ENCODE measurements at places on chromosomes 7 and 10.

DNA sequence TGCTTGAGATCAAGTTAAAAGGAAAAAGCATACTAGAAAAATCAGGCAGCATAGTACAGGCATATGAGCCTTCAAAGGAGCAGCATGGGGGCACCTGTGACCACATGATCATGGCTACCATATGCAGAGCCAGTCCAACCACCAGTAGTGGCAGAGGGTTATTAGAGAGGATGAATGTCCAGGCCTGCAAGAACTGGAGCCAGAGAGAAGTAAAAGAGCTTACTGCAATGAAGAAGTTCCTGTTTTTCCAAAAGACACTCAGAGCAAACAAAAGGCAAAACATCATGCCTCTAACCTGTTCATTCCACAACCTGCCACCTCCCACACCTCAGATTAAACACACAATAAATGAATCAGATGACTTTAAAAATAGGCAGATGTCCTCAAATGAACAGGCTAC lies 99.6 kb upstream of the NAMPT start:
- DNase-seq, result no peak

DNA sequence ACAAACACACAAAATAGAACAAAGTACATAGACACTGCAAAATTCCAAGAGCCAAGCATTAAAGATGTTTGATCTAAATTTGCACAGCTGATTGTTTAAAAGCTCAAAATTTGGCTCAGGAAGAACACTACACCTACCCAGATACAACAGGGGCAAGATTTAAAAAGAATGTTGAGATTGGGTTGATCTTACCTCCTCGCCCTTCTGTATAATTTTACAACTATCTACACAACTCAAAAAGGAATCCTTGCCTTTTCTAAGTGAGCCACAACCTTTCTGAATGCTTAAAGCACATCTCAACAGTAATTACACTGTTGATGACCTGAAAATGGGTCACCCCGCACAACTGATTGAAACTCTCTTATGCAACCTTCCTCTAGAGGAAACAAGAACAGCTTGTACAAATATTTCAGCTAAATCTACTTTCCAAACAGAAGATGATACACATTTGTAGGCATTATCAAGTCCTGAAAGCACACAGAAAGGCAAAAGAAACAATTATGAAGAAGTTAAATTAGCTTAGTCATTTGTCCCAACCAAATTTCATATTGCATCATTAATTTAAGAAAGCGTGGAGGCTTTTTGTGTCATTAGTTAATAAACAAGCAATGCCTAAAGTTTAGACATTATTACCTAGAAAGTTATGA lies 75.5 kb downstream of the UBE2H start:
- no peak for DNase-seq

DNA sequence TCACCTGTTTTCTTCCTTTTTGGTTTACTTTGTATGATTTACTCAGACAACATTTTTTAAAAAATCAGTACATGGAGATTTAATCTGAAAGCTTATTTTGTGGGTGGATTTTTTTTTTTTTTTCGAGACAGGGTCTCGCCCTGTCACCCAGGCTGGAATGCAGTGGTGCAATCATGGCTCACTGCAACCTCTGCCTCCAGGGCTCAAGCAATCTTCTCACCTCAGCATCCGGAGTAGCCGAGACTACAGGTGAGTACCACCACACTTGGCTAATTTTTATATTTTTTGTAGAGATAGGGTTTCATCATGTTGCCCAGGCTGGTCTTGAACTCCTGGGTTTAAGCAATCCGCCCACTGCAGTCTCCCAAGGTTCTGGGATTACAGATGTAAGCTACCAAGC lies 2.5 kb downstream of the GSTO1 start:
- no peak for DNase-seq

DNA sequence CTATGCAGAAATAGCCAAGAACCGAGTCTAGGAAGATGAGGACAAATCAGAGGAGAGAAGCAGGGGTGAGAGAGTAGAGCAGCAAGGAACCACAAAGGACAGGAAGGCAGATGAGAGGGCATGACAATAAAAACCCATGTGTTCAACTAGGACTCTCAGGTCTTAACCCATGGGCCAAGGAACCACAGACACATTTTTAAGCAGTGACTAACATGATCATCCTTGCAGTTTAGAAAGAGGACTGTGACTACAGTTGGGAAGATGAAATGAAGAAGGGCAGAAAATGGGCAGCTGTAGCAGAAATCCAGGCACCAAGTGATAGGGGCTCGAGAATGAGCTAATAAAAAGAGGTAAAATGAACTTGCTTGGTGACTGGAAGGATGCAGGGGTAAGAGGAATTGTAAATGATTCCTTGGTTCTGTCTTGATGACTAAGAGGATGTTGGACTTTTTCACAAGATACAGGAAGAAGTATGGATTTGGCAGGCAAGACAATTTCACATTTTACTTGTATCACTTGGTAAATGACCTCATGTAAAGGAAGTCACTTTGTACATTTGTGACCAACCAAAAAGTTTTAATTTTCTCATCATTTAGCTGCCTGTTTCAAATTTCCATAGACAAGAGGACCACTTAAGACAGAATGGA lies 22.8 kb downstream of the SGMS1 start:
- DNase-seq, result no peak

DNA sequence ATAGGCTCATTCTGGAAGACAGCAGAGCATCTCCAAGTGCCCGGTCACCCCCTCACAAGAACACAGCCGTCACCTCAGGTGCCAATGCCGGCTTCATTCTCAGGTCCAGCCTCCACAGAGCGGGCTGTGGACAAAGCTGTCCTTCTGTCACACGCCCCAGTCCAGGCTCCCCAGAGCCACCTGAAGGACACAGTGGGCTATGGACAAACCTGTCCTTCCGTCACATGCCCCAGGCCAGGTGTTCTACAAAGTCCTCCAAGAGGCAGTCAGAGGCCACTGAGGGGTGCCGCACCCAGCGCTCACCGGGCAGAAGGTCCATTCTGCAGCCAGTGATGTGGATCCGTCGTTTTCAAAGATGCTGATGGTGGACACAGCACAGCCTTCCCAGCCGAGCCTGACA lies 173.2 kb upstream of the PPP2R2D start:
- DNase-seq, result no peak

DNA sequence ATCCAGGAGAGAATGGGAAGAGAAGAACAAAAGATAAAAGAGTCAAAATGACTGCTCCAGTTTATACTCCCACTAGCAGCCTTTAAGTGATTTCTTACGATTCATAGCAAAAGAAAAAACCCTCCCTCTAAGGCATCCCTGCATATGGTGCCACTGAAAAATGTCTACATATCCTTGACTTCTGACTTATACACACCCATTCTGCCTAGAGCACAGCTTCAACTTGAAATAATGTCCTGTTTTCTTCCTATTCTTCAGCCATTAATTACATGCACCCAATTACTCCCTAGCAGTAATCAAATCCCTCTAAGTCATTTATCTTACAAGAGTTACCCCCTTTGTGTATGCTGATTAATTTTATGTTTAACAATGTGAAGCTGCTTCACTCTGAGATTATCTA lies 393.5 kb downstream of the HTR7 start:
- no peak for DNase-seq

- DNase-seq, result no peak
Observed at GRCh38 chr7:144584726-144585125, 181.2 kb upstream of the NOBOX start.

DNA sequence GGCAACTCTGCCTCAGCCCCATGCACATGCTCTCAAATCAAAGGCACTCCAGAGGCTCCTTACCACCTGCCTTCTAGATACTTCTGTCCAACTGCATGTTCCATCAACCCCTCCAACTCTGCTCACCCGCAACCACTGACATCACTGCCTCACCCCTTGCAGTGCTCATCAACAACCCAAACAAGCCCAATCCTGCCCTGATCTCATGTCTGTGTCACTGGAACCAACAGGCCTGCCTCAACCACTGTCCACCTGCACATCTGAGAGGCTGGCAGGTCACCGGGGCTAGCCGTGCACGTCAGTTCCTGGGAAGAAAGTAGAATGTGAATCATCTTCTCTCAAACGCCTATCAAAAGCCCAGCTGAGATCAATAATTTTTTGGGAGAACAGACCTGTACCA lies 33.3 kb downstream of the CTBP2 start:
- DNase-seq, result no peak

- no peak for DNase-seq
Observed at GRCh38 chr7:5582532-5582935, 158.9 kb upstream of the TNRC18 start.

DNA sequence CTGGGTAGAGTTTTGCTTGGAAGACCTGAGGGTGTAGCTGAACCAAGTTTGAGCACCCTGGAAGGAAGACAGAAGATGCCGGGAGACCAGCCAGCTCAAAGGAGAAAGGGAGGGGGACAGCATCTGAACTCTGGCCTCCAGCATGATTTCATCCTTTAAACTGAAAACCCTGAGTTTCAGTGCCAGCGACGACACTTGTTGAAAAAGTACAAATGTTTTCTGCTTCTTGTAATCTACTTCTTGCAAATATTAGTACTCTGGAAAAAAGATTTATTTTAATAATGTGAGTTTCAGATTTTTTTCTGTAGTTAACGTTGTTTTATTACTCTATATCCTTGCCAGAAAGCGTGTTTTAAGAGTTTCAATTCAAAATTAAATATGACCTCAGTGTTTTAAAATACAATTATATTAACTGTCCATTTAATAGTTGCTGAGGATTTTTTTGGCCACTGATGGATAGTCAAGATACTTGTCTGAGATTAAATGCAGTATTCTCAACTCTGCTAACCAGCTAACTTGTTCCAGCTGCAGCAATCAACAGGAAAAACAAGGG lies 227.7 kb downstream of the MGMT start:
- DNase-seq, result no peak

GRCh38 chr7:96982586-96982985 lies 22.8 kb upstream of the DLX6 start:
- DNase-seq, result no peak

DNA sequence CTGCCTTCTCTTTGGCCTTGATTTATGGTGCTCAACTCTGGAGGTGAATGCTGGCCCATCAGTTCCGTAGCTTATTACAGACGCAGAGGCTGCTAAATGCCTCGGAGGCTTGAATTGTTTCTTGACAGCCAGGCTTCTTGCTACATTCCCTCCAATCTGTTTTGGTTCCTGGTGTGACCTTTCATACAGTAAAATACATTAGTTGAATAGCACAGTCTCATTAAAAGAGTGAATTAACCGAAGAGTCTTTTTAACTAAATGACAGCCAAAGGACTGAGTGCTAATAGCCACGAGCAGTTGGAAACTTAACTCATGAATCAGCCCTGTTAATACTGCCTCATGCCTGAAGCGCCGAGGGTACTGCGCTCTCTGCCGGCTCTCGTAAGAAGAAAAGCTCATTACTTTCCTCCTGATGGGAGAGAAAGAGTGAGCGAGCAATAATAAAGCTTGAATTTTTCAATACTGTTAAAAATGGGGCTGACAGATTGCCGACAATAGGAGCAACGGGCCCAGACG lies 236.4 kb upstream of the GPR26 start:
- DNase-seq, result no peak

GRCh38 chr10:110357252-110357780 lies 52.6 kb upstream of the SMNDC1 start:
- peak; percentile 70 for DNase-seq

- DNase-seq, result no peak
Observed at GRCh38 chr10:88728107-88728763, 22.2 kb downstream of the LIPK start.

GRCh38 chr10:492836-493235 lies 196.6 kb downstream of the DIP2C start:
- no peak for DNase-seq

GRCh38 chr10:84232376-84232775 lies 7.0 kb upstream of the LRIT2 start:
- DNase-seq, result no peak

DNA sequence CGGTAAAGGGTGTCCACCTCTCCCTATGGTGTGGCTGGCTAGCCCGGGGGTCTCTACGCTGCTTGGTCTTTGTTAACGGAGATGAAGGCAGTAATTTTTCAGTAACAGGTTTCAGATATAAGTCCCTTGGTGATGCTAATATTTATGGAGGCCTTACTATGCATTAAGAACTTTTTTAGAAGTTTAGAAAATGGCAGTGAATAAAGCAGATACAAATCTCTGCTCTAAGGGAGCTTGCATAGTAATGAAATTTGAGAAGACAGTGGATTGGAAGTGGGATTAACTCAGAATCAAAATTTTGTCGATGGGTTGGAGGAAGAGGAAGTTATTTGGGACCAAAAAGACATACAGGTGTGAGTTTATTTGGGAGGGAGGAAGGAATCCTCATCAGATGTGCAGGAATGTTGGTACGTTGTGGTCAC lies 445 bp downstream of the SSBP1 start:
- no peak for DNase-seq

GRCh38 chr7:115435178-115435577 lies 513.3 kb downstream of the MDFIC start:
- DNase-seq, result no peak

- no peak for DNase-seq
Observed at GRCh38 chr7:123916240-123916724, 8.8 kb upstream of the SPAM1 start.

- no peak for DNase-seq
Observed at GRCh38 chr10:114581071-114581470, 77.0 kb downstream of the ABLIM1 start.

DNA sequence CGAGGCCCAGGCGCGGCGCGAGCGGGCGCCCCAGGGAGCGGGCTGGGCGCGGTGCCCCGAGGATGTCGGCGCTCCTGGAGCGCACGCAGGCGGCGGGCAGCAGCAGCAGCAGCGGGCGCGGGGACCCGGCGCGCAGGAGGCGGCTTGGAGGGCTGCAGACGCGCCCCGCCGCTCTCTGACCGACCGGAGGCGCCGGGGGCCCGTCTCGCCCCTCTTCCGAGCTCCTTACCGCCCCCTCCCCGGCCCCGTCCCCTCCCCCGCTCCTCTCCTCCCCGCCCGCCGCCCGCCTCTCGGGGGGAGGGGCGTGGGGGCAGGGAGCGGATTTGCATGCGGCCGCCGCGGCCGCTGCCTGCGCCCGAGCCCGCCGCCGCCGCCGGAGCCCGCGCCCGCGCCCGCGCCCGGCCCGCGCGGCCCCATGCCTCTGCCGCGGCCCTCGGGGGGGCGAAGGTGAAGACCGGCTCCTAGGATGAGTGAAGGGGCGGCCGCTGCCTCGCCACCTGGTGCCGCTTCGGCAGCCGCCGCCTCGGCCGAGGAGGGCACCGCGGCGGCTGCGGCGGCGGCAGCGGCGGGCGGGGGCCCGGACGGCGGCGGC lies at the start of gene NRG3:
TSS of gene NRG3 (plus strand) at position 320 of the 592 bp plus-strand sequence.
- DNase-seq, result no peak

DNA sequence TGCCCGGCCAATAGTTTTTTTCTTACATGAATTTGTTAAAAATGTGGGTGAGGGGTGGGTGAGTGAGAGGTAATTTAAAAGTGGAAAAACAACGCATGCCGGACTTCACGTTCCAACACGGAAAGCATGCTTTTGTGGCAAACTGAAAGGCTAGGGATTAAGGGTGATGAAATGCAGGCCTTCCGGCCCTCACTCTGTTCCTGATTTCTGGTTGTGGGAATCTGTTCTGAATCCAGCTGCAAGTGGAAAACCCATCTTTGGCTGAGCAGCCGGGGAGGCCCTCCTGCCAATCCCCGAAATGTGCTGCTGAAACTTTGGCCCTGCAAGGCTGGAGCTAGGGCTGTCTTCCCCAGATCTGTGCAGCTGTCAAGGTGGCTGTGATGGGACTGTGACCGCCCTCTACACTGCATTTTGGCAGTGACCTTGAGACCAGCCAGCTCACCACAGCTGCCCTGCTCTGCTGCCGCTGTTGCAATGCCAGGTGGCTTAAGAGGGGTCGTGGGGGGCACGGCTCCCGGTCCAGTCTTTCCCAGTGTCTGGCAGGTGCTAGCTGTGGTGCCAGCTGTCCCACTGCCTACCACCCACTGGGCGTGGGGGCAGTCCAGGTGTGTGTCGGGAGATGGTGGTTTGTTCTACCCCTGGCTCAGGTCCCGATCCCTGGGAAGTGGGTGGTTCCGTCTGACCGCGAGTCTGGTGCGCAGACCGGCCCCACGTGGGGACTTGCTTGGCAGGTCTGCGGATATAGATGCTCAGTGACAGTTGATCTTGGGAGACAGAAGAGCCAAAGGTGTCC lies 39.0 kb downstream of the TET1 start:
- no peak for DNase-seq
